Choroid plexus epithelial cell (primary cell): ENCODE measurements at places on chromosomes 4 and X.

DNA sequence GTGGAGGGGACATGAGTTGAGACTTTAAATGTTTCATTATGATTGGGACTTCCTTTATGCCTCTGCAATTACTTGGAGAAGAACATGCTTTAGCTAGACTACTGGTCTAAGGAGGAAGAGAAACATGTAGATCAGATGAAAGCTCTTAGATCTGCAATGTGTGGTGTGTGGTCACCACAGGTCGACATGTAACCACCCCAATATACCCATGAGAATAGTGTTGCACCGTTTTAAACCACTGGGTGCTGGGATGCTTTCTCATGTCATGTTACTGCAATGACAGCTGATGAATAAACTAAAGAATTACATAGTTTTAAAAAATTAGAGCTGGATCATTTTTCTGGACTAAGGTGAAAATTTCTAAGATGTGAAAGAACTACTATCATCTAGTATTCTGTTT, 1039.7 kb downstream of the RAPGEF2 start:
- no peak for DNase-seq

GRCh38 chr4:5683566-5683965, 24.8 kb downstream of the EVC2 start:
- DNase-seq, result peak; percentile 3

GRCh38 chr4:52813546-52813945, 48.6 kb upstream of the RASL11B start:
- no peak for DNase-seq

DNA sequence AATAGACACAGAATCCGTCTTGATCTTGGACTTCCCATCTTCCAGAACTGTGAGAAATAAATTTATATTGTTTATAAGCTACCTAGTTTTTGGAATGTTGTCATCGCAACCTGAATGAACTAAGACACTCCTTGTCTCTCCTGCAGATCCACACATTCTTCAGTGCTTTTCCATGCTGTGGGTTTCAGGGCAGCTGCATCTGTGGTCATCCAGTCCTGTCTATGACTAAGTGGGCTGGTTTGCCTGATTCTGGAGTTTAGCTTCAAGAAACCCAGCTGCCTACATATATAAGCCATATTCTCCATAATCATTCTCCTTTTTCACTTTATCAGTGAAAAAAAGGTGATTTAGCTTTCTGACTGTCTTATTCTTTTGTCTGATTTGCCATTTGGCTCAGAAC, 170.3 kb upstream of the KIT start:
- DNase-seq, result no peak

DNA sequence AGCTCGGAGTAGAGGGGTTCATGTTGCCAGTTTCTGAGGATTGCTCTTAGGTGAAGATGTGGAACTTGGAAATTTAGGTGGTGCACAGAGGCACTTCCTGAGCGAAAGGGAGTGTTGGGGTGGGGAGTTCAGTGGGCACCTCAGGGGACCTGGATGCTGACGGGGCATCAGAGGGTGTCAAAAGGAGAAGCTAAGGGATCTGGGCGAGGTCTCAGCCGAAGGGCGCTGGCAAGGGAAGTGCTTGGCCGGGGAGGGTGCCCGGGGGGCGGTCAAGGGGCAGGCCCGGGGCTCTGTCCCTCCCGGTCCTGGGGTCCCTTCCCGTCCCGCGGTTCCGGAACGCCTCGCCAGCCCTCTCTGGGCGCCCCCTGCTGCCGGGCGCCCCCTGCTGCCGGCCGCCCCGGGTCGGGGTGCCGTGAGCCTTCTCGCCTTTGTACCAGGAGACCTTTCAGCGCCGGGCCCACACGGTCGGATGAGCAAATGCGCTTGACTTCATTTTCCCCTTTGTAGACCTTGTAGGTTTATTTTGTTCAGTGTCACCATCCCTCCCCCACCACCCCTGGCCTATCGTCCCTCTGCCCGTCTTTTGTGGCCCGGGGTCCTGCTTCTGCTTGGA, 3.0 kb upstream of the PHOX2B start:
- DNase-seq, result no peak

GRCh38 chrX:79100791-79101484, 43.5 kb upstream of the GPR174 start:
- no peak for DNase-seq

- DNase-seq, result peak; percentile 6
These were observed 322.6 kb upstream of the MAOA start for GRCh38 chrX:43333543-43333942.

DNA sequence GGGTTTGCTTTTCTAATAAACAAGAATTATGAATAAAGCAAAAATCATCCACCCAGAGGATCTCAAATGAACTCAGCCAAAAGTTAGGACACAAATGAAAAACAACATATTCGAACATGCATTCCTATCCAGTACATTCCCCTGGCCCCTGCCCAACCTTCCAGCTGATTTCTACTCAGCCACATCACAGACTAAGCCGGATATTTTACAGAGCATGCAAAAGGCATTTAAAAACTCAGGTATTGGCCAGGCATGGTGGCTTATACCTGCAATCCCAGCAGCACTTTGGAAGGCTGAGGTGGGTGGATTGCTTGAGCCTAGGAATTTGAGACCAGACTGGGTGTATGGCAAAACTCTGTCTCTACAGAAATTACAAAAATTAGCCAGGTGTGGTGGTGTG, 54.6 kb downstream of the RELL1 start:
- peak; percentile 88 for DNase-seq

GRCh38 chrX:120358737-120359456, 3.0 kb upstream of the ATP1B4 start:
- DNase-seq, result no peak

GRCh38 chrX:108582151-108582550, 142.5 kb downstream of the COL4A5 start:
- DNase-seq, result no peak

GRCh38 chrX:373641-374471, 12.9 kb downstream of the PPP2R3B start:
- peak; percentile 31 for DNase-seq

DNA sequence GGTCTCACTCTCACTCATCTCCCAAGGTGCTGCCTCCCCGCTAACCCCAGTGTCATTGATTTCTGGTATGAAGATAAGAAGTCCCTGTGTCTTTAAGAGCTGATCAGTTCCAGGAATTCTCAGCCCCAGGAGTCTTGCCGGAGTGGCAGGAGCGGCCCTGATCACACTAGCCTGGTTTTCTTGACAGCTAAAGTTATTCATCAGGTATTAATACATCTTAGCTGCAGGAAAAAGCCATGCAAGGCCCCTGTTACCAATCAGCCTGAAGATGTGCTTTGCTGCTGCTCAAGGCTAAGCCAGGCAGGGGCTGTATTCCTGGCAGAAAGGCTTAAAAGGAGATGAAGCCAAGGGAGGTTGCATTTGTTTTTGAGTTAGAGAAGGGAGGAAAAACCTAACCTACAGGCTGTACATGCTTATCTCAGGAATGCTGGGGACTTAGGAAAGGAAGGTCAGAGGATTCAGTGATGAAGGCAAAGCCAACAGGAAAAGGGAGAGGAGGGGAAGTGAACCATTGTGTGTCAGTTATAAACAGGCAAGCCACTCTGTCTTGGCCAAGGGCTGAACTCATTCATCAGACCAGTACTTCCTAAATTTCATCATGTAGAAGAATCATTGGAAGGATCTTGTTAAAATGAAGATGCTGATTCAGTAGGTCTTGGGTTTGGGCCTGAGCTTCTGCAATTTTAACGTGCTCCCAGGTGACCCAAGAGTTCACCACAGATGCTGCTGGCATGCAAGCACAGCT, 8.6 kb downstream of the SRPX start:
- no peak for DNase-seq

DNA sequence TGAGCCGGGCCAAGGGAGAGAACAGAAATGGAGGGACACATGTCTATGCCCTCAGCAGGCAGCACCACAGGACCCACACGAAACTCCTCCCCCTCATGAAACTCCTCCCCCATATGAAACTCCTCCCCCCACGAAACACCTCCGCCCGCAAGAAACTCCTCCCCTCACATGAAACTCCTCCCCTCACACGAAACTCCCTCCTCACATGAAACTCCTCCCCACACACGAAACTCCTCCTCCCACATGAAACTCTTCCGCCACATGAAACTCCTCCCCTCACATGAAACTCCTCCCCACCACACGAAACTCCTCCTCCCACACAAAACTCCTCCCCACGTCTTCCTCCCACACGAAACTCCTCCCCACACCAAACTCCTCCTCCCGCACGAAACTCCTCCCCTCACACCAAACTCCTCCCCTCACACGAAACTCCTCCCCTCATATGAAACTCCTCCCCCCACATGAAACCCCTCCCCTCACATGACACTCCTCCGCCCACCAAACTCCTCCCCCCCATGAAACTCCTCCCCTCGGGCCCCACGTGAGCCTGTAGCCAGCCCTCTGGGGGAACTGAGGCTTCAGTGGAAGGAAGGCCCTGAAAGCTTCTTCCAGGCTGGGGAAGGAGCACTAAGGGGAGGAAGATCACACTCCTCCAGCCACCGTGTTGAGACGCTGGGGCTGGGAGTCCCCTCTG, 15.2 kb downstream of the ADRA2C start:
- DNase-seq, result no peak

GRCh38 chr4:36290641-36291040, 9.2 kb downstream of the DTHD1 start:
- no peak for DNase-seq

DNA sequence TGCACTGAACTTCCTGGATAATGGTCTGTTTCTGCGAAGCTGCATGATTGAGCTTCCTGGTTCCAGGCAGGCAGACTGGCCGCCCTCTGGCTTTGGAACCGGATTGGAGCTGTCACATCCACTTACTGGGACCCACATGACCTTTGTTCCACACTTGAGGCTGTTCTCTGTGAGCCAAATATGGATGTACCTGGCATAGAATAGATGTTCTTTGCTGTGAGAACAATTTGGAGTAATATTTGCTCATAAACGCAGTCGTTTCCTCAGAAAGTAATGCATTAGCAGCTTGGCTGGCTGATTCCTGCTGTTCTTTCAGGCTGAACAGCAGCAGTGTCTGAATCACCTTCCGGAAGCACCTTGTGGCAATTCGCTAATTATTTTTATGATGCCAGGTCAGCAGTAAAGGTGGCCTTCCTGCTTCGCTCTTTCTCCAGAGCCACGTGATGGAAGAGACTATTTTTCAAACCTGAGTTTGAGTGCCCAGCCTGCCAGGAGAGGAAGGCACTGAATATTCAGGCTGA, 78.1 kb upstream of the BOD1L1 start:
- no peak for DNase-seq

- no peak for DNase-seq
These were observed 349.1 kb downstream of the PCDH10 start for GRCh38 chr4:133498149-133498548.

DNA sequence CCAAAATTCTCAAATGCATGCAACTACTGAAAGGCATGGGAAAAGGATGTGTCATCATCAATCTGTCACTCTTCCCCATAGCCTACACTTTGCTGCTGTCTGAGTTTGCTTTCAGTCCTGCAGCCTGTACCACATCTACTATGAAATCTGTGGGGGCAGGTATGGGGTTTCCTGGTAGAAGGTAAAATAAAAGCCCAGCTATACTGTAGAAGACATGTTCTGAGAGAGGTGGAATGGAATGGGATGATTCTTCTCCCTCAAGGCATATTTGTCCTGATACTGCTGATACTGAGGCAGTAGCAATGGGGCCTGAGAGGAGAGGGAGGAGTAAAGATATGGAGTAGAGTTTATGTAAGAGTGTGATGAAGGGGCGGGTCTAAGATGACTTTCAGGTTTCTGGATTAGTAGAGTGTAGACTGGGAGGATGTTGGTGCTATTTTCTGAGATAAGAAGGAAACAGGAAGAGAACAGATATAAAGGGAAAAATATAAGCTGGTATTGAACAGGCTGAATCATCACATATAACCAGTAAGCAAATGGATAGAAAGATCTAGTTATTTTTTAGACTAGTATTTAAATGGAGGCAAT, 38.7 kb upstream of the GYPA start:
- DNase-seq, result peak; percentile 13

GRCh38 chr4:46397394-46397793, 7.5 kb upstream of the GABRA2 start:
- DNase-seq, result no peak

GRCh38 chrX:101619364-101619763, 1.6 kb upstream of the ARMCX6 start:
- DNase-seq, result peak; percentile 18

- DNase-seq, result no peak
These were observed 159.8 kb downstream of the RASL11B start for GRCh38 chr4:53021754-53022512.

DNA sequence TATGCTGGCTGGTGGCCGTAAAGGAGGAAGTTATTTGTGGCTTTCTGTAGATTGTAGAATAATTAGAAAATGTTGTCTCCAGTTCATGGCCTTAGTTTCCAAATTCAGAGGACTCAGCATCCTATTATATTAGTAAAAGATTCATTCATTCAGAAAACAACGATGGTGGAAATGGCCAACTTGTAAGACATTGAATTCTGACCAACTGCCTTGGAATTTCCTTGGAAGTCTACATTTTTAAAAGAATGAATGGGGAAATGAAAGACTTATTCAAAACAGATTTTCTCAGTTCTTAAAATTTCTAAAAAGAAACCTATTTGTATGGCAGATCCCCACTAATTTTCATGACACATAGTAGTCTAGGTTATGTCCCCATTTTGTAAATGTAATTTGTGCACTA, 561.5 kb downstream of the ANKRD50 start:
- DNase-seq, result no peak

- no peak for DNase-seq
These were observed 844.0 kb upstream of the FRG1 start for GRCh38 chr4:189096717-189097116.

DNA sequence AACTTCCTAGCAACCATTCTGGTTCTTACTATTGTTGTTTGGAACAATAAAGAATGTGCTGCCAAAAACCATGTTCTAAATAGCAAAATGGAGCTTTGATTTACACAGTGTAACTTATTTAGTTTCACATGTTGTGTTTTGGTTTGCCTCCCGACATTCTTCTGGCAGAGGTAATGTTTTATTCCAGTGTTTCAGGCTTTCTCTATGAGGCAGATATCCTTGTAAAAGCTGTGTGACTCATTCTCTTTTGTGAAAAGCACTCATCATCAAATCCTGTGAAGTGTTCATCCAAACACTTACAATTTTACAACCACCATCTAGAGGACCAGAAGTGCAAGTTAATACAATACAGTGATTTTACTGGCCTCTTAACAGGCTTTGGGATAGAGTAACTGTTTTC, 219.0 kb upstream of the GIMD1 start:
- peak; percentile 71 for DNase-seq

- no peak for DNase-seq
These were observed 237.7 kb upstream of the TLL1 start for GRCh38 chr4:165635381-165635780.

- peak; percentile 53 for DNase-seq
These were observed at the start of gene NALF2 for GRCh38 chrX:69503782-69504625. NALF2 (plus strand) TSS chrX:69504326; CDS start chrX:69505283, 957 bp downstream.

- peak; percentile 19 for DNase-seq
These were observed 212.7 kb downstream of the CENPC start for GRCh38 chr4:67332627-67333026.

GRCh38 chrX:87434618-87435017, 83.0 kb upstream of the KLHL4 start:
- DNase-seq, result no peak
